ENCODE measurements at places on chromosomes 5 and 9.

DNA sequence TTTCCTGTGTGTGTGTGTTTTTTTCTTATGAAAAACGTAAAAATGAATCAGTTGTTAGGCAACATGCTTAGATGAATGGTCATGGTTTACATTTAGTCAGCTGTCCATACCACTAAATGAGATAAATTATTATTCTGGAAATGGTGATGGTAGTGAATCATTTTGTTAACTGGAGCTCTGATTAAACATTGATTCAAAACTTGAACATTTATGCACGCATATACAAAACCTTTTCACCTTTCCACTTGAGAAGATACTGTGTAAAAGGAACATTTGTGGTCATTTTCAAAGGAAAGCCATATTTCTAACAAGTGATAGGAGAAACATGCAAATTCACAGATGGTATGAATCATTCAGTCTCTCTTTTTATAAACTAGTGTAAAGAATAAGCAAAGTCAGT, 162.0 kb downstream of the SLC25A46 start:
- no peak for DNase-seq

- no peak for DNase-seq
These were observed 134.7 kb upstream of the DMRT1 start for GRCh38 chr9:706606-707459.

DNA sequence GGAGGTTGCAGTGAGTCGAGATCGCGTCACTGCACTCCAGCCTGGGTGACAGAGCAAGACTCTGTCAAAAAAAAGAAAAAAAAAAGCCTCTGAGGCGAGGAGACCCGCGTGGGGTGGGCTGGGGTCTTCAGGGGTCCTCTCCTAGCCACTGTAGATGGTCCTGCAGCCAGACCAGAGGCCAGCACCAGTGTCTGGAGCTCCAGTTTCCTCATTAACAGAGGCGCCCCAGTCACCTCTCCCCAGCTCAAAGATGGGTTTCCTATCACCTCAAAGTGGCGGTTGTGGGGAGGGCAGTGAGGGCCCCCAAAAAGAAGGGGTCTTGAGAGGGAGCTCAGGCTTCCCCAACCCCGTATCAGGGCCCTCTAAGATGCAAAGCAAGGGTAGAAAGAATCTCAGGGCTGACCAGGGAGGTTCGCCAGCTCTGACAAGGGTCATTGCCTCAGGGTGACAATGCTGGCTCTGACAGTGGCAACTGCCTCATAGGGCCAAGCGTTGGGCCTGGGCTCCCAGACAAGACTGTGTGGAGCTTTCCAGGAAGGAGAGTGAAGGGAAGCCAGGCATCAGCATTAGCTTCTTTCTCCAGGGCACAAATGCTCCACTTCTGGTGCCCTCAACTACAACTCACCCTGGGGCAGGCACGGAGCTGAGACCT, 15.0 kb downstream of the STK10 start:
- no peak for DNase-seq

DNA sequence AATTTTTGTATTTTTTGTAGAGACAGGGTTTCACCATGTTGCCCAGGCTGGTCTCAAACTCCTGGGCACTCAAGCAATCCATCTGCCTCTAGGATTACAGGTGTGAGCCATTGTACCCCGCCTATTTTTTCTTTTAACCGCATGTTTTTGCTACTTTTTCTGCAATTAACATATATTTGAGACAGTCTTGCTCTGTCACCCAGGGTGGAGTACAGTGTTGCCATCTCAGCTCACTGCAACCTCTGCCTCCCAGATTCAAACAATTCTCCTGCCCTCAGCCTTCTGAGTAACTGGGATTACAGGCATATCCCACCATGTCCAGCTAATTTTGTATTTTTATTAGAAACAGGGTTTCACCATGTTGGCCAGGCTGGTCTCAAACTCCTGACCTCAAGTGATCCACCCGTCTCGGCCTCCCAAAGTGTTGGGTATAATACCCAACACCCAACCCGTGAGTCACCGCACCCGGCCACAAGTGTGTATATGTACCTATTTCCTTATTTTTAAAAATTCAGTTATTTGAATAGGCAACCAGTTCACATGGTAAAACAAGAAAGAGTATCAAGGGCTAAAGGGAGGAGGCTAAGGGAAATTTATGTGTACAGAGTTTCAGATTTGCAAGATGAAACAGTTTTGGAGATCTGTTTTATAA, 13.3 kb downstream of the PHAX start:
- no peak for DNase-seq

- no peak for DNase-seq
These were observed 112.2 kb upstream of the LHFPL2 start for GRCh38 chr5:78760770-78761169.

DNA sequence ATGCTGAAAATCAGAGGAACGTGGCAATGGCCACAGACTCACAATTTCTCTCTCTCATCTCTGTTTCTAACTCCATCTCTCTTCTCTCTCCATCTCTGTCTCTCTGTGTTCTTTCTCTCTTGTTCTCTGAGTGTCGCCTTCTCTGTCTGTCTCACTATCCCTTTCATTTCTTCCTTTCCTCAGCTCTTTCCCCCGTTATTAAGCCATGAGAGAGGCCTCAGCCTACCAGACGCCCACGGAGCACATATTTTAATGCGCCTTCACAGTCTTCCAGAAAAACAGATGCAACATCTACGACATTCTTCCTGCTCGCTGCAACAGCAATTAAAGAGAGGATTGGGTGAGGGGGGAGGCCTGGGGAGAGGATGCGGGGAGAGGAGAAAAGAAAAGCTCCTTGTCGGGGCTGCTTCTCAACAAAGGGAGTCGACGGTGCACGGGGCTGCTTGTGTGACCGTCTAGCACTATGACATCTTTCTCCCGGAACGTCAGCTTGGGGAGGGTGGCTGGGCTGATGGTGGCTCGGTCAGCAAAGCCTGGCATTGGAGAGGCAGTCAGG, 37.7 kb upstream of the NEURL1B start:
- no peak for DNase-seq

GRCh38 chr9:107332883-107333282, 49.8 kb downstream of the RAD23B start:
- DNase-seq = no peak

DNA sequence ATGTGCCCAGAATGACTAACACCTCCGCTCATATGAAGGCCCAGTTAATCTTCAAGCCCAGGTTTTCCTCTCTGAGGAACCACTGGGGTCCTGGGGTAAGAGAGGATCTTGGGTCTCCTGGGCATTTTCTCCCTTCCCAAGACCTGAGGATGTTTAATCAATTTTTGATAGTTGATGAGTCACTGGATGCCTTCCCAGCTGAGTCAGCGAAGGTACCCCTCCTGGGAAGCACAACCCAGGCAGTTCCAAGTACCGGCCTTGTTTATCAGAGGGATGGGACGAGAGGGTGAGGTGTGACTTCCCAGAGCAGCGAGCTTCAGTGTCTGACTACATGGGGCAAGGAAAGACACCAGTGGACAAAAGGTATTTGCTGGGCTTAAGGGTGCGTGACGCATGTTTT, 119.6 kb upstream of the IL12B start:
- DNase-seq = no peak

DNA sequence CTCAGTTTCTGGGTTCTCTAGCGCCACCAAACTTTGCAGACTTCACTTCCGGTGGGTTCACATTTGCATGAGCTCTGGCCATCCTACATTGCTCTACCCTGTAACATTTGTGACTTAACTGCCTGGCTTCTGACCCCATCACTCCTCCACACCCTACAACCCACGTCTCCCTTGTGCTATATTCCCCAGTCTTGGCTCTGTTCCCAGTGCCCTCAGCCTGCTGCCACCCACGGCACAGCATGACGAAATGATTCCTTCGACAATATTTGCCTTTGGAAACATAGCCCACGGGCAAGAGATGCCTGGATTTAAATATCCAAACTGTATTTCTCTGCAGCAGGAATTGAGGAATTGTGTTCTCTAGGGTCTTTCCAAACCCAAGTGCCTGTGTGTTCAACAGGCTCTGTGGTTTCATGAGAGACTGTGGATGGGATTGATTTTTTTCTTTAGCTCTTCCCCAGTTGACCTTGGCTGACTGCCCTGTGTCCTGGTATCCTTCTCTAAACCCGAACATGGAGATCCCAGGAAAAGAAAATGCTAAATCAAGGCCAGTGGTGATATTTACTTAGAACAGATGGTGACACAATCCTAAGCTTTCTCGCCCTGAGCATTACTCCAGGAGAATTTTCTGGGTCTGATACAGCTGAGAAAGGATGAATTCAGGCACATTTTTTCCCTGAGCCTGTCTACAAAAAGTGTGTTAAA, 44.4 kb upstream of the GRIA1 start:
- DNase-seq = no peak

GRCh38 chr5:14502294-14502690, 79.3 kb upstream of the OTULINL start:
- DNase-seq = no peak

DNA sequence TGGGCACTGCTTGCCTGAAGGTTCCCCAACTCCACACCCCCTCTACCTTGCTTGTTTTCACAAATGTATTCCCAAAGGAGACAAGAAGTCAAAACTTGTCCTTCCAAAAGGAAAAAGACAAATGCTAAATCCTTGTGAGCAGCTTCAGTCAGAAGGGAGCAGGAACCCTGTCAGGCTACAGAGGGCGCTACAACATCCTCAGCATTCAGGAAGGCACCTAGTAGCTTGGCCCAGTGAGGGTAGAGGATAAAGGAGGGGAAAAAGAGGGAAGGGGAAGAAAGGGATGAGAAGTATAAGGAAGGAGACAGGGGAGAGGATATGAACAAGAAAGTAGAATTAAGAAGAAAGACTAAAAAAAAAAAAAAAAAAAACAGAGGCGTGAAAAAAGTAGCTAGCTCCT, 97.5 kb downstream of the MLLT3 start:
- DNase-seq = peak; percentile 38

DNA sequence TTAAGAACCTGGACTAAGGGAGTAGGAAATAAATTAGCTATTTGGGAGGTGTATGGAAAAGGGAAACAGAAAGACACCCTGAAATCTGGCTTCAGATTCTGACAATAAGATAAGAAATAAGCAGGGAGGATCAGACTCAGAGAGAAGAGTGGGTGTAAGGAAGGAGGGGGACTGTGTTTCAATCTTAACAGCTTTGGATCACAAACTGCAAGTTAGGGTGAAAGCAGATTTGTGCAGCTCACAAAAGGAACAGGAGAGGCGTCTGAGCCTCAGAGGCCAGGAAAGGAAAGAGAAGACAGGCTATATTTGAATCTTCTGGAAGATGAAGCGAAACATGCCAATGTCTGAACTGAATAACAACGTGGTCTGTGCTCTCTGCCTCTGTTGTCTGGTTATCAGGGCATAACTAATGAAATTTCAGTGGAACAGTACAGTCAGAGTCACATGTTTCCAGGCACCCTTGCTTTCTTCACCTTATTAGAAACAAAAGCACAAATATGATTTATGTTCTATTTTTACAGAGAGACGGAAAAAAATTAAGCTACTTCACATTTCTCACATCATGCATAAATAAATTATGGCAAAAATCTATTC, 26.6 kb downstream of the SGTB start:
- DNase-seq = no peak

- no peak for DNase-seq
These were observed 47.9 kb upstream of the ST8SIA4 start for GRCh38 chr5:100950985-100951384.

GRCh38 chr9:122346478-122347347, 24.1 kb upstream of the PTGS1 start:
- DNase-seq = no peak

DNA sequence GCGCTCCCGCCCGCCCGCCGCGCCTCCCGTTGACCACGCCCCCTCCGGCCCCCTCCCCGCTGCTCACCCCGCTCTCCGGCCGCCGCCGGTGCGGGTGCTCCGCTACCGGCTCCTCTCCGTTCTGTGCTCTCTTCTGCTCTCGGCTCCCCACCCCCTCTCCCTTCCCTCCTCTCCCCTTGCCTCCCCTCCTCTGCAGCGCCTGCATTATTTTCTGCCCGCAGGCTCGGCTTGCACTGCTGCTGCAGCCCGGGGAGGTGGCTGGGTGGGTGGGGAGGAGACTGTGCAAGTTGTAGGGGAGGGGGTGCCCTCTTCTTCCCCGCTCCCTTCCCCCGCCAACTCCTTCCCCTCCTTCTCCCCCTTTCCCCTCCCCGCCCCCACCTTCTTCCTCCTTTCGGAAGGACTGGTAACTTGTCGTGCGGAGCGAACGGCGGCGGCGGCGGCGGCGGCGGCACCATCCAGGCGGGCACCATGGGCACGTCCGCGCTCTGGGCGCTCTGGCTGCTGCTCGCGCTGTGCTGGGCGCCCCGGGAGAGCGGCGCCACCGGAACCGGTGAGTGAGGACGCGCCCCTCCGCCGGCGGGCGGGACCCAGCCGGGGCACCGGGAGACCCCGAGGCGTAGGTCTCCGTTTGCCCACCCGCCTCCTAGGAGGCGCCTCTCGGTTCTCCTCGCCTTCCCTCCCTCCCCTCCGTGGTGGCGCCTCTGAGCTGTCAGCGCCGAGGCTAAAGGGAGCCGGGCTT, at the start of gene VLDLR:
Gene VLDLR (plus strand): TSS at position 66 of the 739 bp plus-strand sequence. CDS start 403 bp downstream, at position 469.
- no peak for DNase-seq

DNA sequence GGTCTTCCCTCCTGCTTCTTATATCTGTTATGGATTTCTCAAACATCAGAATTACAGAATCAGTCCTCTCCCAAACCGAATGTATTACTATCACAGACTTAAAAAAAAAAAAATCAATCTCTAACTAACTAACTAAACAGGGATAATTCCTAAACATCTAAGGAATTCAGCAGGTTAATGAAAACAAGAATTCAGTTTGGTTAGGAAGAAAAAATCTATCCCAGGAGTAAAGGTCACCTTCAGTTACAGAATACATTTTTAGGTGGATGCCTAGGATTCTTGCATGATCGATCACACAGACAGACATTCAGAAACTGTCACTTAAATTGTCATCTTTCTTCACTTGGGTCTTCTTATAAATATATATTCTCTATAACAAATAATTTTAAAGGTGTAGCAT, 11.5 kb downstream of the PTAR1 start:
- no peak for DNase-seq

DNA sequence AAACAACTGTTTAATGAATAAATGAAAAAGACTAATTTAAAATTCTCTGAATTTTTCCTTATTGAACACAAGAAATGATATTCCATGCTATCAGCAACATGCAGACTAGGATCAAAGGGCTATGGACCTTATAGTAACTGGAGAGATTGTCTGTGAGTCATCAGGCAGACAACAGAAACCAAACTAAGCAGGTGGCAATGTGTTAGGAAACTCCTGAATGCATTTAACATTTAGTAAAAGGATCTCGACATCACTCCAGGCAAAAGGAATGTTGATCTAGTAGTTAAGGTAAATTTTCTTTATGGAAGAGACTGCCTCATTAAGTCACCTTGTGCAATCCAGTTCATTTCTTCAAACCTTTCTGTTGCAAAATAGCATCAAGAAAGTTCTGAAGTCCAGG, 58.4 kb downstream of the ARL15 start:
- DNase-seq = no peak

DNA sequence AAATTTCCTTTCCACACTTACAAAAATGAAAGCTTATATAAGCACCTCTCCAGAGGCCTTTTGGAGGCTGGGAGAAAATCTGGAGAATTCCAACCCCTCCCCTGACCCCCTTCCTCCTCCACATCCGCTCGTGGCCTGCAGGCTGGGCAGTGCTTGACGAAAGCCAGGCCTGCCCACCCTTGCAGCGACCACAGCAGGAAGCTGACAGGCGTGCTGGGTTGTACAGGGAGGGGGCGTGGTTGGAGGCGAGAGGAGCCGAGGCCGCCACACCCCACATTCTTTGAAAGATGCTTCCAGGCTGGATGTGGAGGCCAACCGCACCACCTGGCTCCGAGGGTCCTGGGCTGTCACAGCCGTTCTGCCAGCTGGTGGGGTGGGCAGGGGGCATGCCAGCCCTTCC, 47.8 kb upstream of the IER5L start:
- DNase-seq = no peak

GRCh38 chr9:7780261-7780988, 19.2 kb downstream of the DMAC1 start:
- no peak for DNase-seq
